ENCODE measurements at places on chromosomes 1 and 21.

DNA sequence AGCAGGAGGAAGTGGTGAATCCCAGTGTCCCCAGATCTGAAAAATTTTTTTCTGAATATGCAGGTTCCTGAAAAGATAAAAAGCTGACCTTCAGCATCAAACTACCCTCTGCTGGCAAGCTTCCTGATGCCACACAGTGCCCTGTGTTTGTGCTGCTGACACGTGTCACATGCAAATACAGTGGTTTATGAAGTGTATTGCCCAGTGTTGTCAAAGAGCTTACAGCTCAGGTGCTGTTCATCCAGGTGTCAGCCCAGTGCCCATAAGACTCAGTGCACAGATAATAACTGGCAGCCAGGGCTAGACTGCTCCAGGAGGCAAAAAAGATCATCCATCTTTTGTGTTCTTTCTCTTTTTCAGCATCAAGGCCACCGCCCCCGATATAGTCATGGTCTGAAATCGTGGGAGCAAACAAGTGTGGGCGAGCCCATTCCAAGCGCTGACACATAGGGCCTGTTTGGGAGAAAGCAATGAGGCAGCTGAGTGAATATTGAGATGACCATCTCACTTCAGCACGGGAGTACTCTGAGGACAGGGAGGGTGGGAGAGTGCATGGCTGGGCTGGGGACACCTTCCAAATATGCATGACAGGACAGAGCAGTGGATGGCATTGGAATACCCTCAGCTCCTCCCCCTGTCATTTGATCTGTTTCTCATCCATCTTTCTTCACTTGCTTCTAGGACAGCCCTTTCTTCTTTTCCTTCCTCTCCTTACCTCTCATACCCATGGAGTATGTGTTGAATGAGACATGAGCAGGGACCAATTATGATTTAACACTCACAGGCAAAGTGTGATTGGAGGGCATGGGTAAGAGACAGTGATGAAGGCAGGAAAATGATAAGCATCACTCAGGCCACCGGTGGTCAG, 6.4 kb upstream of the KCNK1 start:
- no peak for DNase-seq

DNA sequence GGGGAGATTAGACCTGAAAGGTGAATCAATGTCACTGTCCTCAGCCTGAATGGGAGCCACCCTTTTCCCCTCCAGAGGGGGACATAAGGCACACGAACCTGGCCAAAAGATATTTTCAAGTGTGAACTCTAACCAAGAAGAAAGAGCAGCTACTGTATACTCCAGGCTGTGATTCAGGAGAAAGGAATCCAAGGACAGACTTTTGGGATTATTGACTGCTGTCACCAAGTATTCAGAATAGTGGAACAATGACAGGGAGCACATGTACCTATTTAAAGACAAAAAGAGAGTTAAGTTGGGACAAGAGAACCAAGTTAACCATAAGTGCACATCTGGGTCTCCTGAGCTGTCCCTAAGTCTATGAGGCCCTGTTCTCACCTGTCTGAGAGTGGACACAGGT, 2.4 kb downstream of the ICMT start:
- DNase-seq, result no peak

DNA sequence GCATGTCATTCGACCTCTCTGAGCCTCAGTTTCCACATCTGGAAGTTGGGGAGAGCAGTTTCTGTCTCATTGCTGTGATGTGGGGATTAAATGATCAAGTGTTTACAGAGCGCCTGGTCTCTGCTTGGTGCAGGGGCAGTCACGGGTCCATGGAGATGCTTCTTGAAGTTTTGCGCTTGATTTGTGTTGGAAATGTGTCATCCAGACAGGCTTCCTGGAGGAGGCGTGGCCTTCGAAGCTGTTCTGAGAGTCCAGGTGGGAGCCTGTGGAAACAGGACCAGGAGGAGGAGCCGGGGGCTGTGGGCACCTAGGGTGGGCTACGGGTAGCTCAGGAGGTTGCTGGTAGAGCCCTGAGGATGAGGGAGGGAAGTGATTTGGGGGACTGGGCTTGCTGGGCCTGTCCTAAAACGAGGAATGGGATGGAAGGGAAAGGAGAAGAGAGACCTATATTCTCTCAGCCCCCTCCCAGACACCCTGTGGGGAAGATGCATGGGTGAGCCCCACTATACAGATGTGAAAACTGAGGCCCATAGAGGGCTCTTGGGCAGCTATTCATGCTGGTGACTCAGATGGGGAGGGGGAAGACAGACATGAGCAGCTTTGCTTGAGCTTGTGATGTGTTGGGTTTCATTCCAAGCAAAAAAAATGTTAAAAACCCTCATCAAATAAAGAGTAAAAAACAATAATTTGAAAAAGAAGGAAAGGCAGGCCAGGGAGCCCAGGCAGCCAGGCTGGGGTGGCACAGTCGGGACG, 107.2 kb upstream of the WNT4 start:
- no peak for DNase-seq

GRCh38 chr1:247841796-247842195, at the start of gene OR11L1:
OR11L1 (minus strand) TSS chr1:247841896; CDS start chr1:247841896, 0 bp downstream.
- DNase-seq, result no peak

DNA sequence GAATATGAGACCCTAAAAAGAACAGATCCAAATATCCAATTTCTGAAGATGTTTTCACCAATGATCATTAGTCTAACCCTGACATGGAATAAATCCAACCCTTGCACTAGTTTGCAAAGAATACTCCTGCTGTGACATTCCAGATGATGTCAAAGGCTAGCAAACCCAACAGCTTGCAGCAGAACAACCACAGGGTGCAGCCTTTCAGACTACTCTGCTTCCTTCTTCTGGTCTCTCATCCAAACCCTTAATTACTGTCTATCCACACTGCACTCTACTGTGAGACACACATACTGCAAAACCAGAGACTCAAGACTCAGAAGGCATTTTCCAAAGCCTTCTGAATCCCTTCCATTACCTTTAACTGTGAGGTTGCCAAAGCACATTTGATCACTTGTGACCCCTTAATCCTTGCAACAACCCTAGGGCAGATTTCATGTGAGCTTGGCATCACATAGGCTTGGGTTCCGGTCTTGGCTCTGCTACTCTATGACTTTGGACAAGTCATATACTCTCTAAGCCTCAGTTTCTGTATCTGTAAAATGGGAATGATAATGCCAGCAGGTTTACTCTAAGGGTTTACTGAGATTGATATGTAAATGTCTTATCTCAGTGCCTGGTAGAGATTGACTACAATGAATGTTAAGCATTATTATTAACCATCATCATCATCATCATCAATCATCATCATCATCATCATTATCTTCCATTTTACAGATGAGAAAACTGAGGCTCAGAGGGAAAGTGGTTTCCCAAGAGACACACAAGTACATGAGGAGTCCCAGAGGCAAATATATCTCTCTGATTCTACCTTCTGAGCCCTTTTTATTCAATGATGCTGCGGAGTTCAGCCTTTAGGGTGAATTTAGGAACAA, 94.5 kb downstream of the SYF2 start:
- DNase-seq, result no peak

DNA sequence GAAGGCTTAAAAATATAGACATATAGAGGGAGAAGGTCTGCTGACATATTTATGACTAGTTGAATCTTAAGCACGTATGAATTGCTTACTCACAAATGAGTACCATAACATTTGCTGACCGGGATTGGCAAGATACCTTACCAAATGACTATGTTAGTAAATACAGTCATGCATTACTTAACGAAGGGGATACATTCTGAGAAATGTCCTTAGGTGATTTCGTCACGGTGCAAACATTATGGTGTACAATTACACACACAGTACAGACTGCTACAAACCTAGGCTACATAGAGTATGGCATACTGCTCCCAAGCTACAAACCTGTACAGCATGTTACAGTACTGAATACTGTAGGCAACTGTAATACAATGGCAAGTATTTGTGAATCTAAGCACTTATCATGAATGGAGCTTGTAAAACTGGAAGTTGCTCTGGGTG, 19.4 kb upstream of the UBE2U start:
- no peak for DNase-seq

- no peak for DNase-seq
These were observed 37.1 kb downstream of the NEXN start for GRCh38 chr1:77925518-77925917.

DNA sequence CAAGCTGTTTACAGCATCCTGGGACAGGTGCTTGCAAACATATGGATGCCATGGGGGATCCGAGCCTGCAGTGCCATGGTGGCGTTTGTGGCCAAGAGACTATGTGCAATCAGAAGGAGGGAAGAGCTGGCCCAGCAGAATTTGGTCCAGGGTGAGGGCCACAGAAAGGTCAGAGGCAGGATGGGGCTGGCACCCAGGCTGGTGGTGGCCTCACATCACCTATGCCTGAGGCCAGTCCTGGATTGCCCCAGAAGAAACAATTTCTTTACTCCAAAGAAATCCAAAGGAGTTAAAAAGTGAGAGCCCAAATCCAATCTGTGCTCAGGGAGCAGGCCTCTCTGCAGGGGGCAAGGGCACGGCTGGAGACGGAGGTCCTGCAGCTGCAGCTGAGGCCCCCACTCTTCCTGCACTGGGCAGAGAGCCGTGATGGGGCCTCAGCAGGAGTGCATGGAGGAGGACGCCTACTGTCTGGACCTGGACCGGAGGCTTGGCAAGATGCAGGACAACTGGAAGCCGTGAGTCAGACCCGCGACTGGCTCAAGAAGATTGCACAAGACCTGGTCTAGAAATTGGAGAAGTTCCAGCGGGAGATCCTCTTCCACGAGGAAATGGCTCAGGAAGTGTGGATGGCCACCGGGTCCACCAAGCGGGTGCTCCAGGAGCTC, 163.5 kb downstream of the RYR2 start:
- no peak for DNase-seq

- DNase-seq, result no peak
These were observed at the start of gene IGSF9 for GRCh38 chr1:159945483-159946241. IGSF9 (minus strand) TSS chr1:159945613; CDS start chr1:159943454, 2,159 bp downstream.

GRCh38 chr1:84719543-84720217, 29.4 kb upstream of the SSX2IP start:
- no peak for DNase-seq

- DNase-seq, result no peak
These were observed 450.8 kb downstream of the USP25 start for GRCh38 chr21:16180614-16181013.

DNA sequence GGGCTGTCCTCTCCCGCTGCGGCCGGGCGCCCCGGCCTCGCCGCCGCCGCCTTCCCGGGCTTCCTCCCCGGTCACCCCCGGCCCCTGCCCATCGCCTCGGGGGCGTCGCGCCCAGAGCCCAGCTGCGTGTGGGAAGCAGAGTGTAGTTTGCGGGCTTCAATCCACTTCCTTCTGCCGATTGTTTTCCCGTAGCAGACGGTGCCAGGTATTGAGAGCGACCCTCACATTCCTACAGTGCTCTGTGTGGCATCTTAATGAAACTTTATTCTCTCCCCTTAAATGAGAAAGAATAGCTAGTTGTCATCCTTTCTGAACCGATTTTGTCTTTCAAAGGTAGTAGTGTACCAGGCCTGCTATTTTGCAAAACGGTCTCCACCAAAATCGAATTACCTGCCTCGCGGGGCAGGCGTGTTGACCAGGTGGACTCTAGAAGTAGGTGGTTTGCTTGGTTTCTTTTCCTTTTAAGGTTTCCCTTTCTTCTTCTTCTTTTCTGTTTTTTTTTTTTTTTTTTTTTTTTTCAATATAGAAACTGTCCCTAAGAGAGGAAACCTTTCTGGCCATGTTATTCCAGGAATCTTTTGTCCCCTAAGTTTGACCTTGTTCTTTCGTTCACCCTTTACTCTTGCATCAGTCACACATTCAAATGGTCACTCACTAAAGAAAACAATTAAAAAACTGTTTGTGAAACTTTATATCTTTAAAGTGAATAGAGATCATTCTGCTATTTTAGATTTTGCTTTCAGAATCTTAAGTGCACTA, 881 bp downstream of the USP25 start:
- DNase-seq, result no peak

DNA sequence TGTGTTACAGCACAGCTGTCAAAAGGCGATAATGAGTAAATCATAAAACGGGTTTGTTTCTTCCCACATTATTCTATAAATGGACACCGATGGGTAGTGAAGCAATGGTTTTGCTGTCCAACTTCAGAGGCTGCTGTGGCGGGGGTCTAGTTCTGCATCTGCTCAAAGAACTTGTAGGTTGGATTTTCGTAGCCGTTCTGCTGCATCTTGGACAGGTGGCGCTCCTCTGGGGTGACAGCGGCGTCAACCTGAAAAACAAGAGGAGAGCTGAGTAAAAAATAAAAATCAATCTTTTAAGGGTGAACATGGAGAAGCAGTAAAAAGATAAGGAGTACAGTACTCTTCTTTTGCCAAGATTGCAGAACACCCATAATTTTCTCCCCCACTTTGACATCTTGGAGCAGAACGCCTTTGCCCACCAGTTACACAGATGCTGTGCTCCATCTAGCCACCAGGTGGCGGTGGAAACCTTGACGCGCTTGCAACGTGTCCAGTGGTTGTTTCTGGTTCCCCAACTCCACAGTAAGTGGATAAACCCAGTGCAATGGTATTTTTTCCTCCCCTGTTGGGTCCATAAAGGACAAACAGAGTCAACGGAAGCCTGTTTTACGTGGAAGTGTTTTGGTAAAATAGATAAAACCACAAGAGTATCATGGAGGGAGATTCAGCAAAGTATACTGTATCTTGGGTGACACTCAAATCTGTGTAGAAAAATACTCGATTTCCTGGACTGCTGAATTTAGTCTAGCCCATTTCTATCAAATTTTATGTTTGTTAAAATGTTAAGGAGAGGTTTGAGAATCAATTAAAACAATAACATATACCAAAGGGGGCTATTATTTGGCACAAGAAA, 147.0 kb downstream of the GABPA start:
- no peak for DNase-seq

DNA sequence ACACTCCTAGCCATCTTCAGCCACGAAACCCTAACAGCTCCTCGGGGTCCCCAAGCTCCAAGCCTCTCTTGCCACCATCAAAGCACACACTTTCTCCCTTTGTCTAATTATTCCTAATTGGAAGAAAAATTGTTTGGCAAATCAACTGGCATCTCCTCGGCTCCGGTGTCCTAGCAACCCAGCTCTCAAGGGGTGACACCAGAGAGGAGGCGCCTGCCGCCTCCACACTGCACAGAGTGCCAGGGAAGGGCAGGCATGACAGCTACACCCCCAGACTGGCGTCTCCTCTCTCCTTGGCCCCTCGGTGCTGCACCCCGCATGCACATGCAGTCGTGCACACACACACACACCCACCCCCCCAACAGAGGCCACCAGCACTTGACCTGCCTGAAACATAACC, 18.2 kb upstream of the GJB5 start:
- DNase-seq, result no peak
